HS-5 (cell line): ENCODE measurements at places on chromosomes 1 and 21.

DNA sequence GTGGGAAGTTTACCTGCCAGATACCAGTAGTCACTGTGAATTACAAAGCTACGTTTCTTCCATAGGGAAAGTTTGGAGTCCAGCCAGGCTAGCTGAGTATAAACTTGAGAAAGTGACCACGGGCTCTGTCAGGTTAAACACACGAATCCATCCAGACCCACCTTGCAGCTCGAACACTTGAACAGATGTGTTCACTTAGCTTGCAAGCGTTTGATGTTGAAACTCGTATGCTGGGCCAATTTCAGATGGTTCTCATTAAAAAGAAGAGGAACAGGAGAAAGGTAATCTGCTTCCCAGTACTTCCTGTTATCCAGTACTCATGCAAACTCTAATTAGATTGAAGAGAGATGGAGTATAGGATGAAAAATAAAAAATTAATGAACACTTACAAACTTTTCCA lies 636.4 kb downstream of the SMYD3 start:
- DNase-seq, result no peak

DNA sequence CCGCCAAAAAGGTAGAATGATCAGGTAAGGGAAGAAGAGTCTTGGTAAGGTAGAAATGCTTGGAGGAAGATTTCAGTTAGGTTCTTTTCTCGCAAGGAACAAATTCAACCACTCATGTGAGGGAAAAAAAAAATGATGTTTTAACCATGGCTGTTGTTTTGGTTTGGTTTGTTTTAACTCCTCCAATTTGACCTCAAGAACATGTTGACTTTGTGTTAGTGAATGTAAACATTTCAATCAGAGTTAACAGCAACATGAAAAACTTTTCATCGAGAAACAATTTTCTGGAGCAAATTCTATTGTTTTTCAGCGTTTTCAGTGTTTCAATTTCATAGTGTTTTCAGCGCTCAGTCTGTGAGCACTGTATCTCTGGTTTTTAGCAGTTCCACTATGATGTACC lies 49.0 kb upstream of the PROX1 start:
- no peak for DNase-seq

- no peak for DNase-seq
These were observed 6.6 kb downstream of the LDLRAD2 start for GRCh38 chr1:21818656-21819055.

DNA sequence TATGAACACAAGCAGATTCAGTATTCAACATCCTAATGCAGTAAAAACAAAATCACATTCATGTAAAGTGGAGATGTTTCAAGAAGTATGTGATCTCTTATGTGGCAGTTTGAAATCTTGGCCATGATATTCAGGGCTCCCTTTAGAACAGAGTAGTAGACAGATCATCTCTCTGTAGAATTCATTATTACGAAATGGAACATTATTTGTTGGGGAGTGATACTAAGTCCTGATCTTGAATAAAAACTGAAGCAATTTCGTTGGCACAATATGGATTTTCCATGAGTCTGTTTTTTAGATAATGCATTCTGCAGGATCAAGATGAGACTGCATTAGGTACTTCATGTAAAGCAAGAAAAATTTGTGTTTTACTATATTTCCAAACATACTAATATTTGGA lies 264.4 kb upstream of the NRIP1 start:
- DNase-seq, result no peak

- DNase-seq, result peak; percentile 71
These were observed 36.3 kb downstream of the IFNAR1 start for GRCh38 chr21:33360881-33361602.

- no peak for DNase-seq
These were observed 115.7 kb upstream of the CACYBP start for GRCh38 chr1:174884038-174884437.

DNA sequence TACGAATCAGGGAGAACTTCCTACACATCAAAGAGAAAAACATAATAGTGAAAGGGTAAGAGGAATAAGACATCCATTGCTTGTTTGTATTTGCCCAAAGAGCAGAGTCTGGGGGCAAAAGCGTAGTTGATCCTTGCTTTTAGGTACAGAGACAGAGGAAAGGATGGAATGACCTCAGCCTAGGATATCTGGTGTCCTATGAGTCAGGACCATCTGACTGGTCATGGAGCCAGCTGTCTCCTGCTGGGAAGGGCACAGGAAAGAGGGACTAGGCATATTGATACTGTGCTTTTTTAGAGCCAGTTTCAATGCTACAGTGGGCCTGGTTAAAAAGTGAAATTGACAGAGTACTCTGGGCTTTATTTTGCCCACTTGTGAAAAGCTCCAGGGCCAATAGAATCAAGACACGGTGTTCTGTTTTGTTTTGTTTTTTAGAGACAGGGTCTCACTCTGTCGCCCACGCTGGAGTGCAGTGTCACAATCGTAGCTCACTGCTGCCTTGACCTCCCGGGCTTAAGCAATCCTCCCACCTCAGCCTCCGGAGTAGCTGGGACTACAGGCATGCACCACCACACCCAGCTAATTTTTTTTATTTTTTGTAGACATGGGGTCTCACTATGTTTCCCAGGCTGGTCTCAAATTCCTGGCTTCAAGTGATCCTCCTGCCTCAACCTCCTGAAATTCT lies 3.2 kb downstream of the PLEKHO1 start:
- no peak for DNase-seq

DNA sequence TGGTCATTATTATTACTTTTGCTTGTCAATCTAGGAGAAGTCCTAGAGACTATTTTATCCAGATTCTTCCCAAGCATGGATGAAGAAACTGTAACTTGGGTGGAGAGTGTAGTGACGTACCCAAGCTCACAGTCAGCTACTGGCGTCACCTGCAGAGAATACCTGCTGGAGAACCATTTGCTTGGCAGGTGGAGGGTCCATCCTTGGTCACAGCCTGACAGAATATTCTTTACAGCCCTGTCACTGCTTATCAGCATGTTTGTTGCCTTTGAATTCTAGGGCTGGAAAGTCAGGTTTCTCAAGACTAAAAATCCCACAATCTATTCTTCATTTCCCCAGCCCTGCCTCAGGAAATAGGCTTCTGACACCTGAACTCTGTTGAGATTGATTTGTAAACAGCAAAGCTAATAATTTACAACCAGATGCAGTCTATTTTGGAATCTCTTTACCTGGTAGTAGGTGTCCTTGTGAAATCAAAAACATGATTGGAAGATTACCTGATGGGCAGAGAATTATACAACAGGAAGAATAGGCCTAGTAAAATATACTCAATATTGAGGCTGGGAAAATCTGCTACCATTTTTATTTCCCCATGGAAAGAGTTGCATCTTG lies 100.4 kb upstream of the ZNF644 start:
- DNase-seq, result no peak

DNA sequence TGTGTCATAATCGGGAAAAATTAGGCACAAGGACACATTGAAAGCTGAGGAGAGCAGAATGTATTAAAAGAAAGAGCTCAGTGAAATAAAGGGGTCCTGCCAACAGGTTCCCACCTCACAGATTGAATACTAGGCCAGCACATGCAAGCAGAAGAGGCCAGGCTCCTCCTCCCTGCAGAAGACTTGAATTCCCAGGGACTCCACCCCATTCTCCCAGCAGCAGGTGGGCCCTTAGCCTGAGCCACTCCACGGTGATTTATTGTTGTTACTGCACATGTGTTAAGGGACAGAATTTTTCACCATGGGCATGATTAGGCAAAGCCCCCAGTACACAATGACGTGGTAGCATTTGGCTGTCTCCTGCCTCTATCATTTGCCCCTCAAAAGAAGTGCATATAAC lies 1844.7 kb downstream of the NCAM2 start:
- DNase-seq, result no peak

GRCh38 chr1:245583575-245584330 lies 429.0 kb downstream of the KIF26B start:
- DNase-seq, result no peak

DNA sequence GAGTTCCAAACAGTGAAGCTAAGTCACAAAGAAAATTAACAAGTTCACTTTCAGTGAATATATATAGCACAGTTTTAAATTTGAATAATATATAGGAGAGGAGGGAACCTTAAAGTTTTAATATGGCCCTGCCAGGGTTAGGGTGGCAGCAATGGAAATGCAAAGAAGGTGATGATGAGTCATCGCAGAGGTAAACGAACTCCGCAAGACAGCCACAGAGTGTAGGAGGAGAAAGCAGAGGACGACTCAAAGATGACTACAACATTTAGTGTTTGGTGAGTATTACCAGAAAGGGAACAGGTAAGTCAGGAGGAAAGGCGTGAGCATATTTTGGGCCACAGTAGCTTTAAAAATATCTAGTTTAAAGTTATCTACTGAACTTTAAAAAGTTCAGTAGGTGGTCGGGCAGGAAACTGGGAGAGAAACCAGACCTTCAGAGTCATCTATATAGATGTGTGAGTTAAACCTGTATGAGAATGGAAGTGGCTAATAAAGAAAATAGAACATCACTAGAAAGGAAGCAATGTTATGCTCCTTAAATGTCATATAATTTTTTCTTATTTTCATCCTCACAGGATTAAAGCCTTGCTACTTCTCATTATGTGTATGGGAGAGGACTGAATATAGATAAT lies 75.7 kb downstream of the UCHL5 start:
- no peak for DNase-seq

DNA sequence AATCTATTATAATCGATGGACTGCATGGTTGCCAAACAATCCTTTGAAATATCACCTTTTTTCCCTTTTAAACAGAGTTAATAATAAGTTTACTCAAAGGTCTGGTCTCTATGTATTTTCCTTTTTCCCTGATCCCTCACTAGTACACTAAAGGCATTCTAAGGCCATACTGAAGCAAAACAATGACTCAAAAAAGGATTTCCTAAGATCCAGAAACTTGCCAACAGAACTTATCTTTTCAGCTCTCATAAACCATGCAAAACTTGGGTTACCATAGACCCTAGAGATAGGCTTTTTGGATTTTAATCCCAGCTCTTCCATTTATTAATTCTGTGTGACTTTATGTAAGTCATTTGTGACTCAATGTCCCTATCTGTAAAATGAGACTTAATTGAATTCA lies 77.1 kb downstream of the IFI44 start:
- no peak for DNase-seq

DNA sequence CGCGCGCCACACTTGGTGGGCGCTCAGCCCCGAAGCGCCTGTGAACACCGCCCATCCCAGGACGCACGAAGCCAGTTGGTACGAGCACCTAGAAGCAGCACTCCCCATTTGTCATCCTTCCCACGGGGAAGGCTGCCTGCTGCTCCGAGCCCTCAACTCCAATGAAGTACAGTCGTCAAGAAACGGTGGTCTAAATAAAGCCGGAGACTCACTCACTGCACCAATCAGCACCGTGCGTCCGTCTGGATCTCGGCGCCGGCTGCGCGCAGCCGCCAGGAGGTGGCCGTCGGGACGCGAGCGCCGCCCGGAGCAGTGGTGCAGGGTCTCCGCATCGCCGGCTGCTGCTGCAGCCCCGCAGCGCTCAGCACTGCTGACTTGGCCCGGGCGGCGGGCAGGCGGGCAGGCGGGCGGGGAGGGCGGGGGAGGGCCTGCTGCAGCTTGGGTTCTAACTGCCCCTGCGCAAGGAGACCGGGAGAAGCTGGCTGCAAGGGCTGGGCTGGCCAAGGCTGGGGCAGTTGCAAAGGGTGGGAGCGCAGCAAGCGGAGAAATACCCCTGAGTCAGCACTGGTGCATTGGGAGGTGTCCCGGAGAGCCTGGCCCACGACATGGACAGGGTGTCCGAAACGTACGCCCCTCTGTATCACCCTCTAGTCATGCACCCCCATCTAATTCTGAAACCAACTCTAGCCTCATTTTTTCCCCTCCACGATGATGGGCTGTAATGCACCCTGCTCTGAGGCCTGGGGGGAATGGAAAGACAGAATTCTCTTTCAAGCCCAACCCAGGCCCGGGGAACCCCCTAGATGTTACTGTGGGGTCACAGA lies 35.8 kb upstream of the H6PD start:
- DNase-seq, result no peak

GRCh38 chr1:213852107-213852506 lies 135.7 kb upstream of the PROX1 start:
- DNase-seq, result no peak

GRCh38 chr1:236645016-236645680 lies 40.8 kb upstream of the HEATR1 start:
- no peak for DNase-seq
